ENCODE measurements at places on chromosomes 6 and 20. TPM values are rescaled to one million over a fixed set of nuclear protein-coding genes. Genes with fewer than 3 reads are reported as not detected.

Gene C6orf132
- polyA plus RNA-seq: 3.1 TPM

Gene NNAT
- 65.0 TPM for polyA plus RNA-seq

Gene OOEP
- polyA plus RNA-seq: 0.21 TPM

GRCh38 chr6:1820714-1821113, 211.0 kb downstream of the FOXC1 start:
- no peak for DNase-seq

GRCh38 chr6:44284121-44284520, 13.9 kb downstream of the TMEM151B start:
- DNase-seq: no peak

DNA sequence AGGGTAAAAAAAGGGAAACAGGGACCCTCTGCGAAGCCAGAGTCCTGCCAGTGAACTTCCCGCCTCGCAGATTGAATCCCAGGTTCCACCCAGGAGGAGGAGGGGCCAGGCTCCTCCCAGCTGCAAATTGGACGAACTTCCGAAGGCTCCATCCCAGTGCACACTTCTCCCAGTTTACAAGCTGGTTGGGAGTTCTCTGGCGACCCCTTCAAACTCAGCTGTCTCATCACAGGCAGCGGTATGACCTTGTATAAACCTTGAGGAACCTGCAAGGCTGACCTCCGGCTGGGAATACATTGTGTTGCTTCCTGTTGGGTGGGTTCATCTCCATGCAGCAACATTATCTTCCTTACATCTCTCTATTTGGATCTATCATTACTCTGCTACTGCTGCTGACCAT, 962.7 kb downstream of the GRIK2 start:
- no peak for DNase-seq

- DNase-seq: no peak
These were observed 4.9 kb upstream of the PI16 start for GRCh38 chr6:36949636-36950035.

DNA sequence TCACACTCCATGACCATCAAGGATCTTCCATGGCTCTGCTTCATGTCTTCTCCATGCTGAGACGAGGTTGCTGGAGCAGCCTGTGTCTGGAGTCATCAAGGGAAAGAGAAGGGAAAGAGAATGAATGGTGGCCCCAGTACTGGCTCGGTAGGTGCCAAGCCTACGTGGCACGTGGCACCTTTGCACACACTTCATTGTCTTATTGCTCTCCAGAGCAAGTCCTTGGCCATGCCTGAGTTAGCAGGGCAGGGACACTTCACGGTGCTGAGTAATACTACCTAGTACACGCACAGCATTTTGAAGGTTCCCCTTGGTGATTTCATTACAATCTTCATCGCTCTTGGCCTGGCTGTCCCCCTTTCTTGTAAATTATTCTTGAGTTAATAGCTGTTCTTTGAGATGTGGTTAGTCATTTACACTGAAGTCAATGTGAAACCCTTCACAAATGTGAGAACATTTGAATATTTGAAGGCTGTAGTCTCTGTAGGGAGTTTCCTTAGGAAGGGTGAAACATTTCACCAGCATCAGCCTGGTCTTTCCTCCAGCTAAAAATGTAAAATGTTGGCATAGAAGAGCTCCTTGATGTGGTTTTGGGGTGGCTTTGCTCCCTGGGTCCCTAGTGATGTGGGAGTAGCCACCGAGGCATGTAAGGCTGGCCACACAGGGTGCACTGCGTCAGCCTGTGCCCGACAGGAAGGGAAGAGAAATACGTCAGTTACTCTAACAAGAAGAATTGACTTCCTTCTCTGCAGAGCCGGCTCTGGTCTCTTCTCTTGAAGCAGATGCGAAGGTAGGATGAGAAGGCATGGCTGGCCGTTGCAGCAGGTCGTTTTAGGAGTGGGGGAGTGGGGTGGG, at the start of gene SYTL3:
TSS of gene SYTL3 (plus strand) at position 766 of the 855 bp plus-strand sequence. CDS start 13,215 bp downstream, outside the sequence.
- no peak for DNase-seq

- no peak for DNase-seq
These were observed 2.9 kb upstream of the RAMACL start for GRCh38 chr6:166589337-166589731.

DNA sequence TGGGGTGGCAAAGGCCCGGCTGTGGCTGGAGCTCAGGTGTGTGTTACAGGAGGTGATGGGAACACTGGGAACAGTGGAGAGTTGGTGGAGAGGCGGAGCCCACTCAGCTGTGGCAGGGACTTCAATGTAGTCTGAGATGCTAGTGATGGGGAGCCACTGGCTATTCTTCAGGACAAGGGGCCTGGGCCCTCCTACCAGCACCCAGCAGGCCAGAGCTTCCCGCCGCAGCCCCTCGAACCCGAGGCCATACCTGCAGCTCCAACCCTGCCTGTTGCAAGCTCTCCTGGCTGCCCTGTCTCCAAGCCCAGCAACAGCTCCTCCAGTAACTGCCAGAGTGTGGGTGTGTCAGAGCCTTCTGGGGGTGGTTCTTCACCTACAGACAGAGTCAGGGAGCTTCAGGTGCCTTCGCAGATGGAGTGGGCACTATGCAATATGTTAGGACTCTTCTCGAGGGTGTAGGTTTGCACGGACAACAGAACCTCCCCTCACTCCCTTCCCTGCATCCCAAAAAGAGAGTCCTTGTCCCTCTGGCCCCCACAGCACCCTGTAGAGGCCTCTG, 146.2 kb upstream of the MLN start:
- DNase-seq: no peak

All from left lung (tissue), 14 donors.